ENCODE measurements at places on chromosomes 3 and 15.
A peak's percentile ranks its signal among the peaks of the same experiment; 100 is the strongest.

DNA sequence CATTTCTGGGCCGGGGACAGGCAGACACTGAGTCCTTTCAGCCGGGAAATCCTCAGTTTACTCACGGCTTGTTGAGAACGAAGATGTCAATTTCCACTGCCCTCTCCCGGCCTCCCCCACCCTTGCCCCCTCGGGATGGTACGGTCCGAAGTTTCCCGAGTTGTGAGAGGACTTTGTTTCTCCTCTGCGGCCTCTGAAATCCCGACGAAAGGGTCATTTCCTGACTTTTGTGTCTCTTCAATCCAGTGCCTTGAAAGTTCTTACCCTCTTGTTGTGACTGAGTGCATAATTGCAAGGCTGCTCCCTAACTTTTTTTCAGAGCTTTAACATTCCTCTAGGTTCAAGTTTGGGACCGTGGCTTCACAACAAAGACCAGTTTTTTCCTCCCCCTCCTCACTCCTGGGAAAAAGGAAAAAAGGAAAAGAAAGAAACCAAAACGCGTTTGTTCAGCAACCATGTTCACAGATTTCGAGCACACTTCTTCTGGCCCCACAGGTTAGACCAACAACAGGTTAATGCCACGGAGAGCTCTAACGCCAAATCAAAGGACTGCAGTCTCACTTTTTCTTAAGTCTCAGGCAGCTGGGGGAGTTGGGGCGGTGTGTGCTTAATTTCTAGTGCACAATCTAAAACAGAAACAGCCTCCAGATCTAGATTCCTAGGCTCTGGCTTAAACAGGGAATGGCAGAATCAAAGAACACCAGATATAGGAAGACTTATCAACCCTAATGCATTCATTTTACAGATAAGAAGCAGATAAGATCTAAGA is 138.9 kb downstream of the TMCO5A start:
- peak; percentile 4 for ATAC-seq

DNA sequence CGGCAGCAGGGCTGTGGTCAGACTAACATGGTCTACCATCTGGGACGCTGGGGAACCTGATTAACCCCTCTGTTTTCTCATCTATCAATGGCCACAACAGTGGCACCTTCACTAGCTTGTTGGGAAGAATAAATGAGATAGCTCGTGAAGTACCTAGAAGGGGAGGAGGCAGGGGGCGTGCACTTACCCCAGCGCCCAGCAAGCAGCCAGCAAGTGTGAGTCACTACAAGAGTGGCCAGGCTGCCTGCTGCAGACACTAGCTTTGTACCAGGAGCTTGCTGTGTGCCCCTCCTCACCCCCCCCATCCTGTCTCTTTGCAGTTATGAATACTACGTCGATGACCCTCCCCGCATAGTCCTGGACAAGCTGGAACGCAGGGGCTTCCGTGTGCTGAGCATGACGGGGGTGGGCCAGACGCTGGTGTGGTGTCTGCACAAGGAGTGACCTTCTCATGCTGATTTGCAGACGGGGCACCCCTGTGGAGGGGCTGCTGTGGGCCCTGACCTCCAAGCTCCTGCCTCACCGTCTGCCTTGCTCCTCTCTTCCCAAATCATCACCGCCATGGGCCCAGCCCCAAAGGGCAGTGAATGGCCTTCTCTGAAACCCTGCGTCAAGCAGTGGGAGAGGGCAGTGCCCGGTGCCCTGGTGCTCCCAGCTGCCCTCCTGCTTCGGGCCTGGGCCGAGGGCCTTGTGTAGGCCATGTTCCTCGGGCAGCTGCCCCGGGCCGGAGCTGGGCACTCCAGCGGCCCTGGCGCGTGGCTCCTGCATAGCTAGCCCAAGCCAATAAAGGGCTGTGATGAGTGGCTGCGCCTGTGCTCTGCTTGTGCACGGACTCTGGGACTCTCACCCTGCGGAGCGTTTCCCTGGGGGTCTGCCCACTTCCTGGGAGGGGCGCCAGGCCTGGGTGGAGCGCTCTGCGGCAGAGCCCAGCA is 2.6 kb upstream of the C15orf62 start:
- peak; percentile 9 for ATAC-seq

GRCh38 chr3:67468511-67468910 is 185.9 kb downstream of the SUCLG2 start:
- no peak for ATAC-seq

GRCh38 chr3:128380295-128380694 is 86.4 kb downstream of the DNAJB8 start:
- no peak for ATAC-seq

GRCh38 chr3:129035360-129036221 is 25.0 kb upstream of the GP9 start:
- no peak for ATAC-seq

GRCh38 chr3:158404131-158404718 is 166.8 kb upstream of the MLF1 start:
- no peak for ATAC-seq

GRCh38 chr3:156033428-156033827 is 87.0 kb upstream of the KCNAB1 start:
- ATAC-seq = no peak

Measured in esophagus mucosa (tissue), 1 donor.